ENCODE measurements at places on chromosomes 3 and 15.

- no peak for DNase-seq
These were observed 2.5 kb downstream of the SUMF1 start for GRCh38 chr3:4464576-4464975.

GRCh38 chr3:95886616-95887015 is 927.8 kb upstream of the EPHA6 start:
- no peak for DNase-seq

- peak; percentile 92 for DNase-seq
These were observed 740 bp upstream of the ZBTB47 start for GRCh38 chr3:42652611-42653302.

GRCh38 chr15:80580106-80580505 is 115.0 kb upstream of the ABHD17C start:
- DNase-seq, result peak; percentile 85

- DNase-seq, result no peak
These were observed 15.1 kb upstream of the IQSEC1 start for GRCh38 chr3:13088028-13089006.

DNA sequence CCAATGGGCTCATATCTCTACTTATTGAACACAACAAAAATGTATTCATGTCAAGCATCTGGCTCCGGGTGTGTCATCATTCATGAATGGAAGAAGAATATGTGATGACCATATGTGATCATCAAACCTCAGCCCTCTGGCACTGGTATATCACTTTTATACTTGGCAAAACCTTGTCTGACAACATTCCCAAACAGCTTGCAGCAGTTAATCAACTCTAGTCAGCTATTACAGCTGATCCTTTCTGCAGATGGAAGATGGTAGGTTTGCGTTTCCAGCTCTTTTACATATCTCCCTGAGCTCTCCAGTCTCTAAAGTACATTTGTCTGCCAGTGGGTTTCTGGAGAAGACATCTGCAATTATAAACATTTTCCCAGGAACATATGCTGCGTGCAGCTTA is 6.6 kb downstream of the PLSCR5 start:
- DNase-seq, result no peak

- no peak for DNase-seq
These were observed 3.2 kb upstream of the ADAM10 start for GRCh38 chr15:58752716-58753115.

DNA sequence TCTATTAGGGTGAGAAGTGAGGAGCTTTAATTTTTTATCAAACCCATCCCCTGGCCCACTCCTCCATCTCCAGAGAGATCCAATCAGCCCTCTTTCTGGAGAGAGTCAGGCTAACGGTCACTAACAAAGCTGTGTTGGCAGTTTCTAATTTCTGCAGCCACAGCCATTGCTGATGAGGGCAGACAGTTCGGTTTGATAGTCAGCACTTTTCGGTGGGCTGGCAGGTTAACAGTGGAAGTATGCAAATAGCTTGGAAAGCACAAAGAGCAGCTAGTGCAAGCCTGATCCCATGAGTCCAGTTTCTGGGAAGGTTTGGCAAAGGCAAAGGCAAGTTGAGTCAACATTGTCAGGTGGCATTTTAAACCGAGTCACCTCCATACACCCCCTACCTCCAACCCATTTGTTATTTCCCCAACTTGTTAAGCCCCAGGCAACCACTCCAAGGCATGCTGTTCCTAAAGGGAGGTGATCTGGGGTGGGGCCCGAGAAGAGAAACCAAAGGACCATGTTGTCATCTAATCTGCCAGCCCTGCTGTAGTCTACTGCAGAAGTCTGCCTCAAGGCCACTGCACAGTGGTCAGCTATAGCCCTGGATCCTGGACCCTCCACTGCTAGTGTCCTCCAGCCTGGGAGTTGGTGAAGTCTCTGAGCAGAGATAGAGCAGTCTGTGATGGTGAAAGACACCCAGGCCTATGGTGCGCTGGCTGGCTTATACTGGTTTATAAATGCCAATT is 1.7 kb downstream of the CCR1 start:
- no peak for DNase-seq

GRCh38 chr3:172303181-172303580 is 145.1 kb downstream of the GHSR start:
- no peak for DNase-seq

GRCh38 chr3:100105501-100105900 is 8.8 kb downstream of the FILIP1L start:
- no peak for DNase-seq

DNA sequence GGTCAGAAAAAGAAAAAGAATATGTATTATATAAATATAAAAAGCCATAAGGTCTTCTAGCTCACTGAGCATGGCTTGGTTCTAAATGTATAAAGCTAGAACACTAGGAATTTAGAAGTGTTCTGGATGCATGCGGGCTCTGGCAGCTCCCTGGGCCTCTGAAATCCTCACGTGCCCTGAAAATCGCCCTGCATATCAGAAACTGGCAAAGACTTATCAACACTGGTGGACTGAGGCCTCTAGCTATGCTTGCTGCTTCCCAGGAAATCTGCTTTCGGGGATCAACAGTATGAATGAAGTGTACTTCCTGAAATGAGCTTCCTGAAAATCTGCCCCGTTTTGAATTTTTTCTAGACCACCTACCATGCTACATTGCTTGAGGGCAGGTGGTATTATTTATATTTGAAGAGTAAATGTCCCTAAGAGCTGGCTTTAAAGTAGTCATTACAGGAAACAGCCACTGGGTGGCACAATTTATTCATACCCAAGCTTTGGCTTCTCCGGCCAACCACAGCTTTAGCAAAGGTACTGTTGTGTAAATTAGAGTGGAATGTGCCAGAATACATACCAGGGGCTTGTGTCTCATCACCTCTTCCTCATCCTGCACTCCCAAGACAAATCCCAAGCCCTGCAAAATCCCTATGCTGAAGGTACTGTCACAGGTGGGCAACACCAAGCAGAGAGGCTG is 17.7 kb downstream of the CRTAP start:
- DNase-seq, result peak; percentile 79

DNA sequence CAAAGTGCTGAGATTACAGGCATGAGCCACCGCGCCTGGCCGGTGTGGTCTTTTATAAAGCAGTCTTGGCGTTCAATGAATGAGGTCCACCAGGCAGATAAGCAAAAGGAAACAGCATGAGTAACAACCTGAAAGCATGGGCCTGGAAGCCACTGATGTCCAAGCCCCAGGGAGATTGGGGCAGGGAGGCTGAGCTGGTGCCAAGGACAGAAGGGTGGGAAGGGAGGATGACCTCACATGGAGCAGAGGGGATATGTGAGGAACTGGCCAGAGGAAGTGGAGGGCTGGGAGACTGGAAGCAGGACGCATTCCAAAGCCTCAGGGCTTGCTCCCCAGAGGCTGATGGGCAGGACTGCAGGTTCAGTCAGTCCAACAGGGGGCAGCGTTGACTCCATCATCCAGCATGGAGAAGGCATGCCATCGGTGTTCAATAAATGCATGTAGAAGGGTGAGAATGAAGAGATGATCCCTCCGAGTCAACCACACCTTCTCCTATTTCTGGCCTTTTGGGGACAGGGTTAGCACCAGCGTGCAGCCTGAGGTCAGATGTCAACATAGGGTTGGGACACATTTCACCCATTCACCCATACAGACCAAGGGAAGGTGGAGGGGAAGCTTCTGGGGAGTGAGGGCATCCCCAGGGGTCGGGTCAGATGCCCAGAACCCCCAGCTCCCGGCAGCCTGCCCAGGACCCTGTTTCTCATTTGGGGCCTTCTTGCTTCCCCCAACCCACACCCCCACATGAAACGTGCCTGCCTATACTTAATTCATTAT is 14.8 kb downstream of the MYL3 start:
- DNase-seq, result peak; percentile 92

- DNase-seq, result no peak
These were observed 195.4 kb upstream of the LPP start for GRCh38 chr3:187958432-187959003.

- DNase-seq, result no peak
These were observed 32.9 kb downstream of the MTHFS start for GRCh38 chr15:79863886-79864285.

DNA sequence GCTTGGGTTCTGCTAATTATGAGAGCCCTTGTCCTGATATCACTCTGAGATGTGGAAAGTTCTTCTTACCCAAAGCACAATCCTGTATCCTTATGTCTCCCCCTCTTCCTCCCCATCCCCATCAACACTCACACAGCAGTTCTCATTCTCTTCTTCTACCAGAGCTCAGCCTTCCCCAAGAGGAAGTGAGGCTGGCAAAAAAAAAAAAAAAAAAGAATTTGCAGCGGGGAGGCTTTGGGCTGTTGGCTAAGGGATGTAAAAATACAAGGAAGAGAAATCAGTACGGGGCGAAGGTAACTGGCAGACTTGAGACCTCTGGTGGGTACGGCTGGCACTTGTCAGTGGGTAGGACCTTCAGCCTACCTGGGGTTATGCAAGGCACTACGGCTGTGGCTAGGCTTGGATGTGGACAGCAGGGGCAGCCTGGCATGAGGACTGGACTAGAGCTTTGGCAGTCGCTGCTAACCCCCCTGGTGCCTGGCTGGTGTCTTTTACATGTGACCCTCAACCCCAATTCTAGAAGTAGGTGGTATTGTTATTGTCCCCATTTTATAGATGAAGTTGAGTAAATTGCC is 5.4 kb downstream of the VIPR1 start:
- DNase-seq, result peak; percentile 37

GRCh38 chr3:158097593-158098308 is 8.5 kb downstream of the SHOX2 start:
- DNase-seq, result peak; percentile 94

- DNase-seq, result no peak
These were observed 121.4 kb upstream of the MEIS2 start for GRCh38 chr15:37221671-37222145.

DNA sequence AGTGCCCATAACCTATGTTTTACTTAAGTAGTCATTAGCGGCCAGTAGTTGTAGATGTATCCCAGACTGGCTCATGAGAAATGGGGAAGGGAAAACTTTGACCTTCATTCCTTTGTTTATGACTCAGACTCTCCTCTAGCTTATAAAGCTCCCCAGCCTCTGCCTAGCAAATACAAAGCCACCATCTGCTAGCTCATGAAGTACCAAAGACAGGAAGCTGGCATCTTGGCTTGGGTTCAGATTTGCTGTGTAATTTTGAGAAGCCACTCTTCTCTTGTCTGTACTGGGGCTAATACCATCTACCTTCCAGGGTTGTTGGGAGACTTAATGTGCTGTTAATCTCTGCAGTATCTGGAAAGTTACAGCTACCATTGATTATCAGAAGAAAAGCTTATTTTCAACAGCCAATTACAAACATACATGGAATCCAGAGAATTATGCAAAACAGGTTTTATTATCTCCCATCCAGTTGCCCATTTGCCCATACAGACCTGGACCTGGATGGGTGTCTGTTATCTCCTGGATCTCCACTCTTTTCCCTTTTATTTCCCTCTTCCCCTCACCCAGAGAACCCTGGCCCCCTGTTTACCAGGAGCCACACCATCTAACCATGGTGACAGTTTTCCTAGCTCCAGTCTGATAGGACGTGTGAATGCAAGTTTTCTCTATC is 153.8 kb downstream of the SEMA6D start:
- DNase-seq, result no peak

- no peak for DNase-seq
These were observed 23.6 kb downstream of the MRPS11 start for GRCh38 chr15:88491158-88491557.

DNA sequence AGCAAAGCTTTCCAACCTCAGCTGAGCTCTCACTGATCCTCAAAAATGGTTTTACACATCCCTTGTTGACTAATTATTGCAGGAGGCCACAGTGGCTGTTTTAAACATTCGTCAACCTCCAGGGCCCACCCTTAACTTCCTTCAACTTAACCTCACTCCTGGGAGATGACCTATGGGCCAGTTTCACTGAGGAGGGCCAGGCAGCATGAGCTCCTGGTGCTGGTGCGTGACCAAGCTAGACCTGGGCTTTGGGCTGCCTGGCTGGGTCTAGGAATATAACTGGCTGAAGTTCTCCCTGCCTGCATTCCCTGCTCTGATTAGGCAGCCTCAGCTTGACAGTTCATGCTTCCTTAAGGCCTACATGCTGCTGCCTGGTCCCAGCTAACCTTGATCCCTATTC is 273.7 kb upstream of the ATP11B start:
- DNase-seq, result no peak

GRCh38 chr3:149790268-149790667 is 2.1 kb downstream of the ANKUB1 start:
- DNase-seq, result no peak

DNA sequence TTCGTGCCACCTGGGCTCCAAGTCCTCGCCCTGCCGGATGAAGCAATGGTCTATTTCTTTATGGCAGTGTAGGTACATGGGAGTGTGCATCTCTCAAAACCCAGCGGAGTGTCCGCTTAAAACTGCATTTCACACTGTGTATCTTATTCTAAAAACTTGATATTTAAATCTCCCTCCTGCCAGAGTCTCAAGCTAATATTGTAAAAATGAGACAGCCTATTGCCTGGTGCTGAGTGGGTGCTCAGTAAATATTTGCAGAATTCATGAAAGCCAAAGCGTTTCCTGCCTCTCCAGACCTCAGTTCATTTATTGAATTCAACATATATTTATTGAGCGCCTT is 330 bp upstream of the TBC1D2B start:
- DNase-seq, result no peak

DNA sequence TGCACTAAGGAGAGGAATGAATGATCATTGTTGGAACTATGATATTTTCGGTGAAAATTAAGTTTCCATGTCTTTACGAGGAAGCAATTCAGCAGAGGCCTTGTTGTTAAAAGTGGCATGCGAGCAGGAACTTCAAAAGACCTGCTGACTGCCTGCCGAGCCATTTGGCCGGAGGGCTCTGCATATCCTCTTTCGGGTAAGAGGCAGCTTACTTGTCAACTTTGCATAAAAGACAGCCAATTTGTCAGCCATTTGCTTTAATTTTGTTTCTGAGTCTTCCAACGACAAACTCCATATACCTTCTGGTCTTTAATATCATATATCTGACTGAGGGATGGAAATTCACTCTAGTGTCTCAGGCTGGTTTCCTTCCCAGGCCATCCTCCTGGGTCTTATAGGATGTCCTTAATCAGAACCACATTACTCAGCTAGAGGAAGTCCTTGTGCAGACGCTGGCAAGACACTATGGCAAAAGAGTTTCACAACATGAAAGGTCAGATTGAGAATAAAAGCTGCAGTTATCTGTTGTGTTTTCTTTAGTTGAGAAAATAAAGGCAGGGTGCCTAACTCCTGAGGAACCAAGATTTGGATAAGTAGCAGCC is 128.7 kb upstream of the WNT5A start:
- DNase-seq, result peak; percentile 94

GRCh38 chr3:29936766-29937165 is 655.9 kb downstream of the RBMS3 start:
- no peak for DNase-seq

- peak; percentile 68 for DNase-seq
These were observed 1.7 kb downstream of the B3GNT5 start for GRCh38 chr3:183254487-183255347.

Data from islet precursor cell (in vitro differentiated cells).